ENCODE measurements at places on chromosomes 2 and 18.

- DNase-seq, result no peak
Measured at GRCh38 chr2:98824256-98825019, 93.5 kb upstream of the MGAT4A start.

- DNase-seq, result no peak
Measured at GRCh38 chr18:71878226-71878625, 665.9 kb downstream of the CBLN2 start.

- DNase-seq, result no peak
Measured at GRCh38 chr18:69998523-69998987, 50.9 kb upstream of the CD226 start.

- DNase-seq, result no peak
Measured at GRCh38 chr2:523698-524270, 153.4 kb downstream of the TMEM18 start.

GRCh38 chr2:23427350-23427749 is 42.4 kb downstream of the KLHL29 start:
- no peak for DNase-seq

DNA sequence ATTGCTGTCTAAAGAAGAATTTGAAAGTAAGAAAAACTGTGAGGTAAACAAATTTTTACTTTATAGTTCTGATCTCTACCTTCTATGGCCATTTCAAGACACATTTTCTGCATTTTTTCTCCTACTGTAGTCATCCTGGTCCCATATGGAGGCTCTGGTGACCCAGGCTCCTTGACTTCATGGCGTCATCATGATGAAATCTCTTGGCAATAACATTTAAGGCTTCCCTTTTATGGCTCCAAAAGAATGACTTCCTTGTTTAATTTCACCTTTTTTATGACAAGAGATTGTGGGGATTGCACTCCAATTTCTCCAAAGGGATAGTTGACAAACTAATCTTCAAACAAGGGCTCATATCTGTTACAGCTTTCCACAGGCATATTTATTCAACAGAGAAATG is 143.0 kb upstream of the SCN7A start:
- no peak for DNase-seq

DNA sequence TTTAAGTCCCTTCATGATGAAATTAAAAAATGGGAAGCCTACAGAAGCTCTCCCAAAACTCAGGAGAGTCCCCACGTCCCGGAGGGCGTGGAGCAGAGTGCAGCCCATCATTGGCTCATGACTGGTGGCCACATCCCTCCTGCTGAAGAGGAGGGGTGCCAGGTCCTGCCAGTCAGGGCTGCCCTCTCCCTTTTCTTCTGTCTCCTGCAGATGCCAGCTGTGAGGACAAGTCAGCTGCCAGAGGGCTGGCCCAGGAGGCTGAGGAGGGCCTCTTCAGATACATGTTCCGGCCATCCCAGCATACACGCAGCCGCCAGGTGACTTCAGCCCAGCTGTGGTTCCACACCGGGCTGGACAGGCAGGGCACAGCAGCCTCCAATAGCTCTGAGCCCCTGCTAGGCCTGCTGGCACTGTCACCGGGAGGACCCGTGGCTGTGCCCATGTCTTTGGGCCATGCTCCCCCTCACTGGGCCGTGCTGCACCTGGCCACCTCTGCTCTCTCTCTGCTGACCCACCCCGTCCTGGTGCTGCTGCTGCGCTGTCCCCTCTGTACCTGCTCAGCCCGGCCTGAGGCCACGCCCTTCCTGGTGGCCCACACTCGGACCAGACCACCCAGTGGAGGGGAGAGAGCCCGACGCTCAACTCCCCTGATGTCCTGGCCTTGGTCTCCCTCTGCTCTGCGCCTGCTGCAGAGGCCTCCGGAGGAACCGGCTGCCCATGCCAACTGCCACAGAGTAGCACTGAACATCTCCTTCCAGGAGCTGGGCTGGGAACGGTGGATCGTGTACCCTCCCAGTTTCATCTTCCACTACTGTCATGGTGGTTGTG is 2.6 kb downstream of the INHA start:
- no peak for DNase-seq

GRCh38 chr2:85253890-85254289 is 73.9 kb downstream of the TGOLN2 start:
- no peak for DNase-seq

DNA sequence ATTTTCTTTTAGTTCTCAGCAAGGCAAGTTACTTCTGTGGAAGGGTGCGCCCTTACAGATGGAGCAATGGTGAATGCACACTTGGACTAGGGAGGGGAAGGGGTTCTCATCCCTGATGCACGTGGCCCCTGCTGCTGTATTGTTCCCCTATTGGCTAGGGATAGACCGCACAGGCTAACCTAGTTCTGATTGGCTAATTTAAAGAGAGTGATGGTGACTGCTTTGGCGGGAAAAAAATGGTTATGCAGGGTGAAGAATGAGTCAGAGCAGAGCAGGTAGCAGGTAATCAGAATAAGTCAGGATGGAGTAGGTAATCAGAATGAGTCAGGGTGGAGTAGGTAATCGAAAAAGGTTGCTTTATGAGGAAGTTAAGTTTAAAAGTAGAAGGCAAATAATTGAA is 171.5 kb downstream of the MTCL1 start:
- no peak for DNase-seq

DNA sequence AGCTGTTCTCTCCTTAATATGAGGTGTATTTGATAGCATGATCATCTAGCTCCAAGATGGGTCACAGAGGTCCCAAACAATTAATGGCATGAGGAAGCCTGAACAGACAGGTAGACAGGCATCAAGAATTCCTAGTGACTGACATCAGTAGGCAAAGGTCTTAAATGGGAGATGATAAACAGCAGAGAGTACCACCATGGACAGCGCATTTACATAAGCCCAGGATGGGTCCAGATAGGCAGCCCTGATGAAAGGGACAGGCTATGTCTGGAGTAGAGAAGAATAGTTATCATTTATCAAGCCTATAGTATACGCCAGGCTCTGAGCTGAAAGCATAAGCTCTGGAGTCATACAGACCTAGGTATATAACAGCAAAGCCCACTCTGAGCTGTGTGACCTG is 434.7 kb upstream of the SETBP1 start:
- DNase-seq, result no peak

GRCh38 chr18:23888881-23889280 is 125.7 kb upstream of the TTC39C start:
- no peak for DNase-seq

- DNase-seq, result no peak
Measured at GRCh38 chr2:108916122-108916795, 72.8 kb downstream of the EDAR start.

- no peak for DNase-seq
Measured at GRCh38 chr2:173568054-173568453, 213.4 kb downstream of the CDCA7 start.

DNA sequence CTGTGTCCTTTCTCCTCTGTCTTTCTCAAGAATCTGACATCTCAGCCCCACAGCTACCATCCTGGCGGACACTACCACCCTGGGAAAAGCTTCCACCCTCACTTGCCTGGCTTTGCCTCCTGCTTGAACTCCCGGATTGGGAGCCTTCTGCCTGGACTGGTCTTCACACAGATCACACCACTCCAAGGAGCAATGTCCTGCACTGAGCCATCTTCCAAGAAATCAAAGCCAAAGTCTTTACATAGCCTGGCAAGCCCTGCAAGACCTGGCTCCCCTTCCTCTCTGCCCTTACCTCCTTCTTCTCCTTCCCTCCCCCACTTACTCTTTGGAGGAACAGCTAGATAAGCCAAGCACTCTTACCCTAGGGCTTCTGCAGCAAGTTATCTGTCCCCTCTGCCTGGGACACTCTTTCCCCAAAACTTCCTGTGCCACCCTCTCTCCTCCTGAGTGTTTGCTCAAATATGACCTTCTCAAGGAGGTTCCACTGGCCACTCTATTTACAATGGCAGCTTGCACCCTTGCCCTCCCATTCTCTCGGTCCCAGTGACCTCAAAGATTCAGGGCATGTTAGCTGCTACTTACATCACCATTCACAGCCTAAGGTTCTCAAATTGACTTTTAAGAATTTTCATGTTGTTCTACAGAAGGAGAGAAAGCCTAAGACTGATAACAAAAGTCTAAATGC is 9.7 kb downstream of the ATP8B1 start:
- DNase-seq, result no peak

- no peak for DNase-seq
Measured at GRCh38 chr2:117359266-117359914, 455.1 kb upstream of the DDX18 start.

- no peak for DNase-seq
Measured at GRCh38 chr18:36349552-36349951, 52.0 kb downstream of the FHOD3 start.

DNA sequence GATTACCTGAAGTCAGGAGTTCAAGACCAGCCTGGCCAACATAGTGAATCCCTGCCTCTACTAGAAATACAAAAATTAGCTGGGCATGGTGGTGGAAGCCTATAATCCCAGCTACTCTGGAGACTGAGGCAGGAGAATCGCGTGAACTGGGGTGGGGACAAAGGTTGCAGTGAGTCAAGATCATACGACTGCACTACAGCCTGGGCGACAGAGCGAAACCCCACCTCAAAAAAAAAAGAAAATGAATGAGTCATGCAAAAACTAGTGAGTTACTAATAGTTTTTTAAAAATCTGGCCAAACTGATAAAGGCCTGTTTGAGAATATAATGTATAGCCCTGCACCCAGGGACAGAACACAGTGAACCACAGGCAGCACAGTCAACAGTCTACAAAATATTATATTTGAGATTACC is 17.5 kb downstream of the AFG3L2 start:
- DNase-seq, result no peak

GRCh38 chr2:169741-170140 is 94.1 kb downstream of the SH3YL1 start:
- no peak for DNase-seq

DNA sequence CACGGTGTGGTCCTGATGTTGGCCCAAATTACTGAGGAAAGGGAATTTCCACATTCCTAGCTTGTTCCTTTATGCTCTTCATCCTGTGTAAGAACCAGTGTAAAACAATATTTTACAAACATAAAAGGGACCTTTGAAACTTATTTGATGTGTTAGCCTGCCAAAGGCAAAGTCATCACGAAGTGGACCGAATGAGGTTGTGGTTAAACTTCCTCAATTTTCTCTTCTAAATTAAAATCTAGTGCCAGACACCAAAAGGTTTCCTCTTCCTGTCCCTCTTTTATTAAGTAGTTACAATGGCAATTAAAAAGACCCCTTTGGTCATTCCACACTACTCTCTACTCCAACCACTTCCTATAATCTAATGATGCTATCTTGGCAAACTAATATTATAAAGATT is 279.8 kb downstream of the AFF3 start:
- no peak for DNase-seq

- DNase-seq, result no peak
Measured at GRCh38 chr2:130799295-130799694, 37.4 kb upstream of the ARHGEF4 start.

GRCh38 chr18:75339936-75340605 is 87.4 kb downstream of the SMIM21 start:
- no peak for DNase-seq

DNA sequence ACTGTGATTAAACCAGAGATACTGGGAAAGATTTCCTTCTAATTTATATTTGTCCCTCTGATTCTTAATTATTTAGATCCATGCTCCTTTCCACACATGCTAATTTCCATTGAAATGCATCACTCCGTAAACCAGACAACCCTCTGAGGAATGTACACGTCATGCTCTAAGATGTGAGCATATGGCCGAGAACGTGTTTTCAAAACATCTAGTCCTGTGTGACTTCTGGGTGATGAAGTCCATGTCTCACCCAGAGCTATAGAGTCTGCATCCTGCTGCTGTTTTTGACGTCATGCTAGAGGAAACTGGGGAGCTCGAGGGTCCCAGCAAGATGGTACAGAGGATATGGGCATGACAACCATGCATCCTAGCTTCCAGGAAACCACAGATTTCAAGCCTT is 53.6 kb downstream of the CAPN13 start:
- DNase-seq, result no peak

DNA sequence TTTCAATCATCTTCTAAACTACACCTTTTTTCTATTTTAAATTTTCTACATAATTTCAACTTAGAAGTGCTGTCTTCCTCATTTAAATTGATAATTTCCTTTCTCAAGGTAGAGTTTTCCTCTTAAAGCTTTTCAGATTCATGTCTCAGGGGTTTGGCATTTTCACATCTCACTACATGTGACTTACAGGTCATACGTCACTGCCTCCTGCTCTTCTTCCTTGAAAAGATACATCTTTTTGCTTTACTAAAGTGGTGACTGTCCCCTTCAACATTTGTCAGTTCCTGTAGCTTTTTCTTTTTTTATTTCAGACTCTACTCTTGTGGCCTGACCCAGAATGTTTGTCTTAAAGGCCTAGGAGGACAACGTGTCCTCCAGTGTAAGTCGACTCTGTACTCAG is 17.1 kb upstream of the RUFY4 start:
- DNase-seq, result no peak

DNA sequence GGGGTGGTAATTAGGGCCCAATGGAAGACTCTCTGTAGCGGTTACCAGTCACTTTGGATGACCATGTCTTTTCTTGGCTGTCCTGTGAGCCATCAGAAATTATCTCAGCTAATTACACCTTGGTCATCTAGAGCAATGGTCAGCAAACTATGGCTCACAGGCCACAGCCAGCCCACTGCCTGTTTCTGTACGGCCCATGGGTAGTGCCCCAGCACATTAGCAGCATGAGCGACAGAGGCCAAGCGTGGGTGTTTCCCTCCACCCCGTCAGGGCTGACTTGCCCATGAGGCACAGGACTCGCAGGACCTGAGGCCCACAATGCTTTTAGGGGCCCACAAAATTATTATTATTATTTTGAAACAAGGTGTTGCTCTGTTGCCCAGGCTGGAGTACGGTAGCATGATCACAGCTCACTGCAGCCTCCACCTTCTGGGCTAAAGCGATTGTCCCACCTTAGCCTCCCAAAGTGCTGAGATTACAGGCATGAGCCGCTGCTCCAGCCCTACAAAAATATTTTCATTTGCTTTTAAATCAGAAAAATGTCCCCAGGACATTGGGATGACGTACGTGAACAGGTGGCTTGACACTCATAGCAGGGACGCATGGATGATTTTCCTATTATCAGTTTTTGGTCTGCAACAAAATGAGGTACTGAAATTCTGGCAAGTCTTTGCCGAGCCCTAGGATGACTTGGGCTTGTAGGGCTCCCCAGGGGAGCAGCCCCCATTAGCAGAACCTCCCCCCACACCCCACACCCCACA is 29.3 kb upstream of the CEP68 start:
- DNase-seq, result no peak

GRCh38 chr2:83817511-83817910 is 641.6 kb downstream of the SUCLG1 start:
- no peak for DNase-seq

- DNase-seq, result no peak
Measured at GRCh38 chr18:49206717-49207116, 253.7 kb downstream of the DYM start.

GRCh38 chr18:61569176-61569892 is 236.1 kb downstream of the CDH20 start:
- no peak for DNase-seq

DNA sequence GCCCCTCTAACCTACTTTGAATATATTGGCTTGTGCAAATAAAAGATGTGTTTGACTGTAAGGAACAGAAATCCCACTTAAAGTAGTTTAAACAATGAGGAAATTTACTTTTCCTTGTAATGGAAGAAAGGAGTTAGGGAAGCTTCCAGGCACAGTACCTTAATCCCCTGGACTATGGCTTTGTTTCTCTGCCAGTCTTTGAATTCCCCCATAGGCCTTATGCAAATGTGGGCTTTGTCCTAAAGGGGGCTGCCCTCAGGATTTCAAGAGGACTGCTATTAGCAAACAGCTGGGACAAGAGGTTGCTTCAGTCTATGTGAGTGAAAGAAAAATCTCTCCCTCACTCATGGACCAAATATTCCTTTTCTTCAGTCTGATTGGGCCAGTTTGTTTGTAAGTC is 255.1 kb upstream of the THSD7B start:
- DNase-seq, result no peak

- DNase-seq, result no peak
Measured at GRCh38 chr2:212141499-212141898, 397.1 kb downstream of the ERBB4 start.

Data from stimulated activated naive CD4-positive, alpha-beta T cell treated with Interleukin-2 at 50 U/mL for 16 hours (primary cell).